ENCODE measurements at places on chromosomes 2 and 18.

DNA sequence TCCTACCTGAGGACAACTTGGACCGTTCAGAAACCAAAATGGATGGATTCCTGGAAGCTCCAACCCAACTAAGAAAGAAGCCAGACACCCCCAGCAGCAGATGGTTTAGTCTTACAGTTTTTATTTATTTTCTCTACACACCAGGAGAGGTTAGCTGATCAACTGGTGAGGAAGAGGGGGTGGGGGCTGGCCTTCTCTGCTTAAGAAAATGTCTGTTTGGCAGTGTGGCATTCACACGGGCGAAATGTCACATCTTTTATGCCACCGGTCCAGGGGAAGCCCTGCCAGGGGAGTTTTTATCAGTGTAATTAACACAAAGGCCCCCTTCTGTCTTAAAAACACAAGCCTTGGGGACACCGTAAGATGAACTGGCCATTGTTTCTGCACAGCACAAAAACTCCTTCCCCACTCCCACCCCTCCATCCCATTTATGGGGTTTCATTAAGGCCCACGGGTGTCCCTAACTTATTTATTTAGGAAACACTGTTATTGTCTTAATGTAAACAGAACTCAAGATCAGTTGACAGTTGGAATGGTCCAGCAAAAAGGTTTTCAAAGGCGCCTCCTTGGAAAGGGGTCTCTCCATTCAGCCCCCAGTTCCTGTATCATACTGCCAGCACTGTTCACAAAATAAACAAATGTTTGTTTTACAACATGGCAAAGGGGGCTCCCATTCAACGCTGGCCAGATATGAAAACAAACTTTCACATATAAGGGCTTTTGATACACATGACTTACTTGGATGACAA, 217.0 kb downstream of the C1D start:
- no peak for DNase-seq

DNA sequence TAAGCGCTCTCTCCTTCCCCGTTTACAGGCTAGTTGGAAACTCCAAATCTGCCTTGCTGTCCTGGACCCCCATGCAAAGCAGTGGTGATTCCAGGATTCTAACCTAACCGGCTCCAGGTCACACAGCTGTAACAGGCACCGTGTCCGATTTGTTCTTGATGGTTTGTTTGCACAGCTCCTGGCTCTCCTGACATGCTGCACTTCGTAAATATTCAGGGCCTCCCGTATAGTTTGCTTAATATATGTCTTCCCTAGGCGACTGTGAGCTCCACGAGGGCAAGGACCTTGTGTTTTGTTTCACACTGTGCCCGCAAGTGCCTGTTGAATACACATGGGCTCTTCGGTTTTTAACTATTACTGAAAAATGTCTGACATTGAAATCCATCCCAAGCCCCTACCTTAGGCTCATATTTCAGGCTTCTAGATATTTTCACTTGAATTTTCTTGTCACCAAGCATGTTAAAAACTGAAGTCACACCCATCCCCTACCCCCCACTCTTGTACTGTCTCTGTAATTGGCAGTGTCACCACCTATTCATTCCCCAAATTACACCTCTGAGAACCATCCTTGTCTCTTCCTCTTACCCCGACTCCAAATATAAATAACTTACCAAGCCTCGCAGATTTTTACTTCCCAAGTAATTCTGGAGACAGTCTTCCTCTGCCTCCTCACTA, 1.0 kb upstream of the PUM2 start:
- DNase-seq, result no peak

GRCh38 chr2:133331436-133331835, 236.8 kb downstream of the NCKAP5 start:
- no peak for DNase-seq

- no peak for DNase-seq
These were observed 258.0 kb downstream of the CNTNAP5 start for GRCh38 chr2:124283096-124283495.

DNA sequence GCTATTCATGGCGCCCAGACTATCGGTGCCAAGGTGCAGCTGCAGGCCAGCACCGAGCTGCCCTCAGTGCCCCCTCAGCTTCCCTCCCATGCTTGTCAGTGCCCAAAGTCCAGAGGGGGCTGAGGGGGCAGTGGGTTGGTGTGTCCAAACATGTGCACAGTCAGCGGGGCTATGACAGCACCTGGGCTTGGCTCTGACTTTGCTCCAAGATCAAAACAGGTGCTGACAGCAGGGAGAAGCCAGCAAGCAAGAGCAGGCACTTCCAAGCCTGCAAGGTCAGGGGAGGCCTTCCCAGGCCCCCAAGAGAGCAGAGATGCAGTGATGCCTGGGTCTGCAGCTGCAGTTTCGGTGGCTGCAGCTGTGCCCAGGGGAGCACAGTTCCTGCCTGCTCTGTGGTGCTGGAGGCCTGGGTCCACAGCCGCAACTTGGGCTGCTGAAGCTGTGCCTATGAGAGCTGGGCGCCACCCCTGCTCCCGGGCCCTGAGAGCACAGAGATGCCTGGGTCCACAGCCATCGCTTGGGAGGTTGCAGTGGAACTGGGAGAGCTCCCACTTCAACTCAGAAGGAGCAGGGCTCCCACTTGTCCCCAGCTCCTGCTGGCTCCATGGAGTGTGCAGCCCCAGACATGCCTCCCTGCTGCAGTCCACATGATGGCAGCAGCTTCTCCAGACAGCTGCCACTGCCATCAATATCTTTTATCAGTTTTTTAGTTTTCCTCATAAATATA, 775.3 kb upstream of the POU3F3 start:
- no peak for DNase-seq
